Kidney glomerular epithelial cell (primary cell): ENCODE measurements at places on chromosomes 6 and 20.

- no peak for DNase-seq
Measured at GRCh38 chr20:44745598-44746366, at the start of gene KCNK15. Gene KCNK15 (plus strand): TSS chr20:44745865. CDS start chr20:44745911, 46 bp downstream.

GRCh38 chr20:33675136-33675959, 1.1 kb upstream of the NECAB3 start:
- no peak for DNase-seq

- DNase-seq, result no peak
Measured at GRCh38 chr20:20529597-20529996, 161.7 kb downstream of the INSM1 start.

DNA sequence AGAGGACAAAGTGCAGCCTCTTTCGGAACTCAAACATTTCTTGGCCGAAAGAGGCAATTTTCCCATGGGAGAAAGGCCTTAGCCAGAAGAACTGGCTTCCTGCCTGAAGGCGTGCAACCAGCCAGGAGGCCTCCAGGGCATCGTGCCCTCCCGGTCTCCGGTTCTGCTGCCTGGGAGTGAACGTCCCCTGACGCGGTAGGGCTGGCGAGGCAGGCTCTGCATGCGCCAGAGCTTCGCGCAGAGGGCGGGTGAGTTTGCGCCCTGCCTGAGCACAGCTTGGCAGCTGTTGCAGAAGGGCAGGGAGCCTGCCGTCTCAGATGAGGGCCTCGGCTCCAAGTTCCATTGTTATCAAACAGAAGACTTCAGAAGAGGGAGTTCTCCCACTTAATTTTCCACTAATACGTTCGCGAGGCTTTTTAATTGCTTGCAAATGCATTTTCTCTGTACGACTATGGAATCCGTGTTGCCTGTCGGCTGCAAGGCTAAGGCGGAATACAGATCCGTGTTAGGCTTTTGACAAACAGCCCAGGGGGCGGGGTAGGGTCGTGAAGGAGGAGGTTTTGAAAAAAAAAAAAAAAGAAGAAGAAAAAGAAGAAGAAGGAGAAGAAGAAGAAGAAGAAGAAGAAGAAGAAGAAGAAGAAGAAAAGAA, 5.5 kb upstream of the TFAP2D start:
- no peak for DNase-seq

DNA sequence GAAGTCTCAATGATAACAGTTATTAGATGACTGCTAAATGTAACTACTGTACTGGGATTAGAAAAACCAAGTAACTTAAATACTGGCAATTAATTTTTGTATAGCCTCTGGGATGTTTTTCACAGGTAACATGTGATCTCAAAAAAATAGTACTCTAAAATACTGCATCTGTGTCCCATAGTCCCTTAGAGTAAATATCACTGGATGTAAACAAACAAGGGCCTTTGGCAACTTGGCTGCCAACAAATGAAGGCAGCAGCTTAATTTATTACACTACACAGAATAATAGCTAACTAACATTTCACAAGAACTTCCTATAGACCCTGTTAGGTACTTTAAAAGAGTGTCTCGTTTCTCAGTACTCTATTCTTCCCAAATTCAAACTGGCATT, 14.0 kb downstream of the ARHGAP18 start:
- DNase-seq, result no peak

DNA sequence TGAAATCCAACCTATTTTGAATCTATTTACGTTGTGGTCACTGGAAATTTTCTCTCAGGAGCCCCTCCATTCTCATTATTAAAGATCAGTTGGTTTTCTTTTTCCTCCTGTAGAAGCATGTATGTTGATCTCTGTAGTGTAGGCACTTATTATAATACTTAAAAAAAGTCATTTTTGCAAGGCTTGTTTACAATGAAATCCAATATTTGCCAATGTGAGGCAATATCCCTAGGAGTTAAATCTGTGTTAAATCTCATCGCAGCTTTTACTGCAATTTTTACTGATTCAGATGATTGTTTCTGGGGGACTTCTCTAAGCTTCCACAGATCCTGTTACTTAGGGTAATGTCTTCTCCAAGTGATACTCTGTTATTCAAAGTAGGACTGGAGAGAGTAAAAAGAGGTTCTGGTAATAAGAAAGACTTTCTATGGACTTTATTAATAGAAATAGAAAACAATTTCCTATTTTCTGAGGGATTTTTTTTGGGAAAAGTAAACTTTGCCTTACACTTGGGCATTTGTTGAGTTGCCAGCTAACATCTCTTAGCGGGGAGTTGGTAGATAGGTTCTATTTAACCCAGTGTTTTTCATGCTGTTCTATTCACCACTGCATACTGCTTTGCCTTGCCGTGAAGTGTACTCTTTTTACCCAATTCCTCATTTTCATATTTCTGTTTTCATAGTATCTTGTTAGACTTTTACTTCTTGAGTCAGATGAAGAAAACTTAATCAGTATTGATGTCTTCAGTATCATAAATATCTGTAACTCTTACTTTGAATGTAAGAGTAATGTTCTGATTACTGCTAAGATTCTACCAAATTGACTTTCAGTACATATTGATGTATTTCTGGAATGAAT, 48.6 kb downstream of the CDKAL1 start:
- DNase-seq, result no peak

DNA sequence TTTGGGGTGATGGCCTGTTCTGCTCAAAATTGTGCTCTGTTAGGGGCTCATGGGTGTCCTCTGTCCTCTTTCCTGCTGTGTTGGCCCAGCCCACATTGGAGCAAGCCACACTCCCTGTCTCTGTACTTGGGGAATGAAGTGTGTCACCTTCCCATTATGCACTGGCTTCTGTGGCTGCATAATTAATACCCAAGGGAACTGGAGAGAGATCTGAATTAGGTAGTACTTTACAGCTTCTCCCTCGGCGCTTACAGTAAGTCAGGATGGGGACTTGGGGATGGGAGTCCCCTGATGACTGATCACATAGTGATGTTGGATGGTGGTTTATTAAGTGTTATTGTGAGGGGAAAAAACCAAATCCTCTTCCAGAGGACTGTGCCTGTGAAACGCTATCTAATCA, 116.6 kb downstream of the FOXO3 start:
- no peak for DNase-seq

GRCh38 chr20:3471397-3472021, 691 bp downstream of the ATRN start:
- no peak for DNase-seq

GRCh38 chr20:64153861-64154589, 10.2 kb upstream of the MYT1 start:
- no peak for DNase-seq

- peak; percentile 43 for DNase-seq
Measured at GRCh38 chr6:88358846-88359245, 192.7 kb upstream of the CNR1 start.

- DNase-seq, result no peak
Measured at GRCh38 chr6:170176136-170176897, 114.6 kb downstream of the DLL1 start.

DNA sequence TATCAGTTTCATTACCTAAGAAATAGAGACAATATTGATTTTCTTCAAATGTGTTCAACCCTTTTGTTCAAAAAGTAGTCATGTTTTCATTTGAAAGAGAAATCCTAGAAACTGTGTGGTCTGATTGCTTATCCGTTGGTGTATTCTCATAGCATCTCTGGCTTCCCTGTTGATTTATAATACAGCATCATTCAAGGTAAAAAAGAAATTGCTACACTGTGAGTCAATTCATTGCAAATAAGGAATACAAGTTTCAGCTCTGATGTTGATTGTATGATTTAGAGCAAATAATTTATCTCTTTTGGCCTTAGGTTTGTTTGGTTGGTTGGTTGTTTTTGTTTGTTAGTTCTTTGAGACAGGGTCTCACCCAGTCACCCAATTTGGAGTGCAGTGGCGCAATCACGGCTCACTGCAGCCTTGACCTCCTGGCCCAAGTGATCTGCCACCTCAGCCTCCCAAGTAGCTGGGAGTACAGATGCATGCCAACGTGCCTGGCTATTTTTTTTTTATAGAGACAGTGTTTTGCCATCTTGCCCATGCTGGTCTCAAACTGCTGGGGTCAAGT, 185.5 kb upstream of the TNFAIP3 start:
- no peak for DNase-seq

DNA sequence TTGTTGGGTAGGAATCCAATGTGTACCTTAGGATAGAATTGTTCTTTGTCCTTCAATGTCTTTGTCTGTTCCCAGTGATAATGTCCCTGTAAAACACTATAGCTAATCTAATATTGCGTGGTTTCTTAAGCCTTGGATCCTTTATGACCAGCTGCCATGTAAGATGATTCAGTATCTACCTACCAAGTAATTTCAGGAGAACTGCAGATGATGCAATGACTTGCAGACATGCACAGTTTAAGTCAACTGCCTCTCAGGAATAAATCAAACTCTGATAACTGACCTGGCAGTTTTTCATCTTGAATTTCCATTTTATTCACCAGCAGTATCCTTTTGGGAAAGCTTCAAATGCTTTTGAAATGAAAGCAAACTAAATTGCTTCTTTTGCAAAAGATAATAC, 157.8 kb downstream of the TPBG start:
- DNase-seq, result no peak

GRCh38 chr20:47070176-47070575, 175.5 kb downstream of the EYA2 start:
- DNase-seq, result no peak

DNA sequence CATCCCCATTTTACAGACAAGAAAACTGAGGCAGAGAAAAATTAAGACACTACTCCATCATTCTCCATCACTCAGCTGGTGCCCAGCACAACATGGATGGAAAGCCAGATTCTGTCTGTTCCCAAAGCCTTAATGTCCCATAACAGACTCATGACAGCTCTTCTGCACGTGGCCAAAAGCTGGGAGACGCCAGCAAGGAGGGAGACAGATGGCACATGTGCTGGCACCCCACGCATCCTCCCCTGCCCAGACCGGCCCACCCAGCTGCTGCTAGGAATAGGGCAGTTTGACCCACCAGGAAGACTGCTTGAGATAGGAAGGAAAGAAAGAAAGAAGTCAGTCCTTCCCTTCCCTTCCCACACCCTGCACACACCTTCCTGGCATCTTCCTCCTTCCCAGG, 96.3 kb downstream of the PREX1 start:
- DNase-seq, result no peak

GRCh38 chr6:87257565-87257964, 64.8 kb upstream of the SMIM8 start:
- no peak for DNase-seq

DNA sequence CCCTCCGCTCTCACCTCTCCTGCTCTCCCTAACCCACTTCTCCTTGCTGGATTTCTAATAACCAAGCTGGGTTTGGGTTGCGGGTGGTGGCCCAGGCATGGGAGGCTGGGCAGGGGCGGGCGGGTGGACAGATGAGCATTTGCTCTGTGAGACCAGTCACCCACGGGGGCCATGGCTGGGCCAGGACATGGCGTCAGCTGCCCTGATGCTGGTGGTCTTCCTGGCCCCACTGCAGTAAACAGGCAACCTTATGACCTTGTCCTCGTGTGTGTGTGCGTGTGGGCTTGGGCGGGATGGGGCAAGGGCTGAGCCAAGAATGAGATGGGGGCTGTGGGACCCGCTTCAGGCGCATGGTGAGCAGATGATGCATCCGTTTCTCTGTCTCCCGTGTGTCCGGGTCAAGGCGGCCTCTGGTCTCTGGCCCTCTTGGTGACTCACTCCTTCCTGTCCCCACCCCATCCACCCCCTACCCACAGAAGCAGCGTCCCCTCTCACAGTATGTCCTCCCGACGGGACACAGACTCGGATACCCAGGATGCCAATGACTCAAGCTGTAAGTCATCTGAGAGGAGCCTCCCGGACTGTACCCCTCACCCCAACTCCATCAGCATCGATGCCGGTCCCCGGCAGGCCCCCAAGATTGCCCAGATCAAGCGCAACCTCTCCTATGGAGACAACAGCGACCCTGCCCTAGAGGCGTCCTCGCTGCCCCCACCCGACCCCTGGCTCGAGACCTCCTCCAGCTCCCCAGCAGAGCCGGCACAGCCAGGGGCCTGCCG, 41.4 kb upstream of the MYL9 start:
- no peak for DNase-seq

- DNase-seq, result no peak
Measured at GRCh38 chr20:62928246-62928939, 2.1 kb upstream of the DIDO1 start.

- no peak for DNase-seq
Measured at GRCh38 chr6:36698196-36698595, 570 bp downstream of the RAB44 start.

GRCh38 chr6:38137608-38138265, 318.2 kb downstream of the ZFAND3 start:
- DNase-seq, result no peak

DNA sequence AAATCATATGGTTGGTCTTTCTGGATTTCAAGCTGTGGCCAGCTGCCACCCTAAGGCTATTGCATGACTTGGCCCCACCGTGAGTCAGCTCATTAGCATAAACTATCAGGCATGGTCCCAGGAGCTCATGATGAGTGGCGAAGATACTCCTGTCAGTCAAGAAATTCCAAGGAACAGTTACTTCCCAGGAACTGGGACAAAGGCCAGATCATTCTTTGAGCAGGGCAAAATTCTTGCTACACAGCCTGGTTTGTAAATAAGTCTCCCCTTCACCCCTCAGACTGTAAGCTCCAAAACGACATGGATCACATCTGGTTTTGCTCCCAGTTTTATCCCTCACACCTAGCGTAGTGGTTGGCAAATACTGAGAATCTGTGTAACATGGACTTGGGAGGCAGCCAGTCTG, 33.0 kb upstream of the KIAA1586 start:
- peak; percentile 33 for DNase-seq

- no peak for DNase-seq
Measured at GRCh38 chr20:43726811-43727338, at the start of gene GTSF1L. Gene GTSF1L (minus strand): TSS chr20:43727002. CDS start chr20:43726694, 308 bp downstream.

DNA sequence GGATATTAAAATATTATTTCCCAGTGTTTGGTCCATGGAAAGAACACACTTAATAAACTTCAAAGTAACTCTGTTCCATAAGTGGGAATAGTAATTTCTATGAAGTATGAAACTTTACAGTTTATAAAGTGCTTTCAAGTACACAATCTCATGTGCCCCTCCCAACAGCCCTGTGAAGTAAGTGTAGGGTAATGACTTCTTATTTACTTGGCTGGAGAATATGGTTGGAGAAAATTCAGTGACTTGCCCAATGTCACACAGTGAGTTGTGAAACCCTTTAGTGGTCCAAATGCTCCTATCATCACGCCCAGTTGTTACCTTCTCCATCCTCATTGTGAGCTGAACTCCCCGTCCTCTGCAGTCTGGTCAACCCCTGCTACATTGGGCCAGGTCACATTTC, 141.2 kb downstream of the PDE7B start:
- no peak for DNase-seq
